GM12864 (cell line): ENCODE measurements at places on chromosomes 13 and 19.

- DNase-seq: no peak
Observed at GRCh38 chr13:42796747-42797356, 15.5 kb downstream of the FAM216B start.

- no peak for DNase-seq
Observed at GRCh38 chr19:42176990-42177685, 40.3 kb downstream of the DEDD2 start.

DNA sequence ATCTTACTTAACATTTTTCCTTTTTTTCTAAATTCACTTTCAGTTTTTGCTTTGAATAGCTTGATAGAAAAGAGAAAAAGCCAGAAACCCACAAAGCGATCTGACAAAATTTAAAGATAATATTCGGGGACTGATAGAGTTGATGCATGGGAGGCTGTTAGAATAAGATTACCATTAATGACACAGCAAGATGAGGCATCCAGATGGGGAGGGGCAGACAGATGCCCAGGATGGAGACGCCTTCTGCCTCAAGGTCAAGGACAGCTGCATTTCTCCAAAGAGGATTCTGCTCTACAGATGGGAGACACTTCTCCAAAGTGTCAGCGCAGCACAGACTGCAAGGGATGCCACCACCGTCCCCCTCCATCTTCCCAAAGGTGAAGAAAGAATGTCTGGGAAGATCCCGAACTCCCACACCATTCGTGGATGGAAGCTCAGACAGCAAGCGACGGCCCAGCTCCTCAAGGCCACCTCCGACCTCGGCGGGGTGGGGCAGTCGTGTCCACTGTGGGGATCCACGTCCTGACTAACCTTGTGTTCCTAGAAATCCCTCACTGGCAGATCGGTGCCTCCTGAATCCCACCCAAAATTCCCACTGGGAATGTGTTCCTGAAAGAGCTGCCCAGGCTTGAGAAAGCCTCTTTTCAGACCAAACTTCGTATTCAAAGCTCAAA is 32.9 kb downstream of the NAXD start:
- no peak for DNase-seq

DNA sequence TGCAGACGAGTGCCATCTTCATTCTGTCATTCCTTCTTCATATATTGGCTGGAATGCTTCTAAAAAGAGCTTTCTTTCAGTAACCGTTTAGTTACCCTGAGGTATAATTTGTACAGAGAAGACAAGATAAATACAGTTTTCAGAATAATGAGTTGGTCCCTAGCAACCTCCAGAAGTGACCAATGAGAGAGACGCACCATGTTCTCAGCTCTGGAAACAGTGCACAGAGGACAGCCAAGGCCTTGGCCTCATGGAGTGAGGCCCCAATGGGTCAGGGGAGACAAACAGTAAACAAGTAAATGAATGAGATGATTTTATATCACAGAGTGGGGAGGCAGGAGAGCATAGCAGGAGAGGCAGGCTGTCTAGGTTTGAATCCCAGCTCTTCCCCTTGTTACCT is 90.7 kb downstream of the DPF1 start:
- no peak for DNase-seq

DNA sequence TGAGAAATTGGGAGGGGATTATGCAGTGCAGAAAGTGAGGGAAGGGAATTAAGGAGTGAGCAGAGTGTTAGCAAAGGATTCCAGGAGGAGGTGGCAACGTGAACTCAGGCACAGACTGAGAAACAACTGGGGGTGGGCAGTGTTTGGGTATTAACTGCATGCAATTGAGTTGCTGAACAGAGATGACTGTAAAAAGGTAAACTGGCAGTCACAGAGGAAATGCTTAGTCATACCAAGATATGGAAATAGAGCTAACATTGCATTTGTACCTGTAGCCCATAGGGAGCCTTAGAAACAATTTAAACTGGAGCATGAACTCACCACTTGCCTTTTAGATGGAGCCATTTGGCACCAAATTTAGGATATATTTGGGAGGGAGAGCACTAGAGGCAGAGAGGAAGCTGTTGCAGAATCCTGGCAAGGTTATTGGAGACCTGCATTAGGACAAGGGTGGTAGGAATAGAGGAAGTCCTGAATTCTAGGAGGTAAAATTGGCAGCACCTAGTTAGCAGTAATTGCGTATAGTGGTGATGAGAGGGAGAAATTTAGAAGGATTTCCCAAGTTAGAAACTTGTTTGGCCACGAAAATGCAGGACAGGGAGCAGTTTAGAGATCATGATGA is 100.6 kb upstream of the FRY start:
- peak; percentile 40 for DNase-seq

GRCh38 chr19:42269478-42270345 is 660 bp downstream of the CIC start:
- no peak for DNase-seq

DNA sequence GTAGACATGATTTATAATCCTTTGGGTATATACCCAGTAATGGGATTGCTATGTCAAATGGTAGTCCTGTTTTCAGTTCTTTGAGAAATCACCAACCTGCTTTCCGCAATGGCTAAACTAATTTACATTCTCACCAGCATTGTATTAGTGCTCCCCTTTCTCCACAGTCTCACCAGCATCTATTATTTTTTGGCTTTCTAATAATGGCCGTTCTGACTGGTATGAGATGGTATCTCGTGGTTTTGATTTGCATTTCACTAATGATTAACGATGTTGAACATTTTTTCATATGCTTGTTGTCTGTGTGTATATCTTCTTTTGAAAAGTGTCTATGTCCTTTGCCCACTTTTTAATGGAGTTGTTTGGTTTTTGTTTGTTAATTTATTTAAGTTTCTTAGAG is 165.1 kb downstream of the PDS5B start:
- no peak for DNase-seq

GRCh38 chr13:73833325-73834070 is 300.7 kb downstream of the KLF12 start:
- DNase-seq: no peak

- no peak for DNase-seq
Observed at GRCh38 chr19:4448147-4448985, 9.2 kb downstream of the UBXN6 start.

DNA sequence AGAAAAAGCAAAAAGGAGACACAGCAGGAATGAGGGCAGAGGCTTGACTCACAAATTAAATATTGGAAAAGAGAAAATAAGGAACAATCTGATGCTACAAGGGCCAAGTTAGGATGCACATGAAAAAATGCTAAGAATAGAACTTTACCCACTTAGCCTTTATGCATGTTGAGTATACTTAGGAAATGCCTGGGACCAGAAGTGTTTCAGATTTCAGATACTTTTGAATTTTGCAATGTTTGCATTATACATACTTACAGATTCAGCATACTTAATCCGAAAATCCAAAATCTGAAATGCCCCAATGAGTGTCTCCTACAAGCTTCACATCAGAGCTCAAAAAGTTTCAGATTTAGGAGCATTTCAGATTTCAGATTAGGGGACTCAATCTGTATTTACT is 262.3 kb downstream of the ABCC4 start:
- no peak for DNase-seq

DNA sequence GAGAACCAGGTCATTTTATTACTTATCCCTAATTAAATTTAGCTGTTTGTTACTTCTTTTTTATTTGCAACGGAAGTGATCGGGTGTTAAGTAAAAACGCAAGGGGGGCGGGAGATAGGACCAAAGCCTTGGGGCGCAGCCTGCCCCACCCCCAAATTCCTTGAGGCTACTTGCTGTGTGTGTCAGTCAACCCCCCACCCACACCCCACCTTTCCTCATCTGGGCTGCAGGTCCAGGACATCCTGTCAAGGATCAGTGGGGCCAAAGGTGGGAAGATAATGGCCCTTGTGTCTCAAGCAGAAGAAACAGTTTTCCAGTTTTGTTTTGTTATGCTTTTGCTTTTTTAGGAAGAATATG is 1.2 kb upstream of the FOXO1 start:
- no peak for DNase-seq

GRCh38 chr13:23322353-23323336 is 110.9 kb downstream of the SACS start:
- no peak for DNase-seq

DNA sequence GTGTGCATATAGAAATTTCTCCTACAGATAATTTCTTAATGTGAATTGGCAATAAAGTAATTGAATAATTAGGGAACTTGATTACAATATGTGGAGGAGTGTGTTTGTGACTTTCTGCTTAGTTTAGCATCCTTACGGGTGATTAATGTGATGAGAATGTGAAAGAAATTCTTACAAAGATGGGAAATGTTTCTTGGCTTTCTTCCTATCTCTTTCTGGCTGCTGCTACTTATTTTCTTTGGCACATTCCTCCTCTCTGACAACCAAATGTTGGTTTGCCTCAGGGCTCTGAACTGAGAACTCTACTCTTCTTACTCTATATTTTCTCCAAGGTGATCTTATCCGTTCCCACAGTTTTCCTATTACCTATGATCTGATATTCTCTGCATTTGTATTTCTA is 300.1 kb downstream of the TBC1D4 start:
- no peak for DNase-seq

DNA sequence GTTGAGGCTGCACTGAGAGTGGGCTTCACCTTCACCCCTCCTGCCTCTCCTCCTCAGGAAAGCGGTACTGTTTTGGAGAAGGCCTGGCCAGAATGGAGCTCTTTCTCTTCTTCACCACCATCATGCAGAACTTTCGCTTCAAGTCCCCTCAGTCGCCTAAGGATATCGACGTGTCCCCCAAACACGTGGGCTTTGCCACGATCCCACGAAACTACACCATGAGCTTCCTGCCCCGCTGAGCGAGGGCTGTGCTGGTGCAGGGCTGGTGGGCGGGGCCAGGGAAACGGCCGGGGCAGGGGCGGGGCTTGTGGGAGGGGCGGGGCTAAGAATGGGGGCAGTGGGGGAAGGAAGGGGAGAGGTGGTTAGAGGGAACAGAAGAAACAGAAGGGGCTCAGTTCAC is 7.5 kb downstream of the CYP2A13 start:
- no peak for DNase-seq

GRCh38 chr13:26051231-26051656 is 572 bp downstream of the SHISA2 start:
- no peak for DNase-seq

DNA sequence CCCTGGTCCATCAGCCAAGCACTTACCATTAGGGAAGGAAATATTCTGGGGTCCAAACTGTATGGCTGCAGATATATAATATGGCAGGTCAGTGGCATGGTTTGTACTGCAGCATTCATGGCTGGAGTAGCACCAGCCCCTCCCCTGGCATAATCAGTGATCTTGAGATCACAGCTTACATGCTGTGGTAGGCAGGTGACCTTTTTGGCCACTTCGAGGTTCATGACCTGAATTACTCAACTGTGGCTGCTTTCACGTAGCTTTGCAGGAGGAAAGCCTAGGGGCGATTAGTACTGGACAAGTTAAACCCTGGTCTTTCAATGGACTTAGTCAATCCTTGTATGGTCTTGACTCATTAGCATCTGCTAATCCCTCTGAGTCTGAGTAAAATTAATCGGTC is 169.8 kb downstream of the SPRY2 start:
- no peak for DNase-seq

- DNase-seq: no peak
Observed at GRCh38 chr13:24747248-24748060, 16.5 kb upstream of the RNF17 start.

- no peak for DNase-seq
Observed at GRCh38 chr13:26022538-26023292, 29.1 kb downstream of the SHISA2 start.

DNA sequence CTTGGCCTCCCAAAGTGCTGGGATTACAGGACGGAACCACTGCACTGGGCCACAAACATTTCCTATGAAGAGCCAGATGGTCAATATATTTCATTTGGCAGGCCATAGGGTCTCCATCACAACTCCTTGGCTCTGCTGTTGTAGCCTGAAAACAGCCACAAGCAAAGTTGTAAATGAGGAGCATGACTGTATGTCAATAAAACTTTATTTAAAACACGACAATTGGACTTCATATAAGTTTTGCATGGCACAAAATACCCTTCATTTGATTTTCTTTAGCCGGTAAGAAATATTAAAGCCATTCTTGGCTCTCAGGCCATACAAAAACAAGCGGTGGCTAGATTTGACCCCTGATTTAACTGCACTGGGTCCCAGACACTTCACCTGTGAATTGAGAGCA is 3.1 kb upstream of the FPR1 start:
- DNase-seq: no peak

- no peak for DNase-seq
Observed at GRCh38 chr13:27678306-27679040, 56.8 kb downstream of the POLR1D start.

- no peak for DNase-seq
Observed at GRCh38 chr19:36210497-36210896, 4.0 kb downstream of the ZNF565 start.

GRCh38 chr19:10027158-10027997 is 14.1 kb downstream of the RDH8 start:
- DNase-seq: peak; percentile 44

- DNase-seq: no peak
Observed at GRCh38 chr19:45496349-45496953, 396 bp downstream of the RTN2 start.

DNA sequence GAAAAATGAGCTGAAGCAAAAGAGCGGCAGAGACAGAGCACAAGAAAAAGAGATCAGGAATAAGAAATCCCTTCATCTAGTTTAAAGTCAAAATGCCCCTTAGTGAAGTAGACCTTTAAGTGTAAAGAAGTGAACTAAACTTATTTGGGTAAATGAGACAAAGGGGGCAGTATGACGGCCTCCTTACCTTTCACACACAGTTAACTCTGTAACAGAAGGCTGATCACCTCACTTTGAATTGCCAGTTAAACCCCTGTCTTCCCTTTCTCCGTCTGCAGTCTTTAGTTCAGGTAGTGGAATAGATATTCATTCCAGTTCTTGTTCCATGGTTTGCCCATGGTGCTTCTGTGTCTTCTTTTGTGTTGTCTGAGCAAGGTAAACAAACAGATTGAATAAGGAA is 1029.8 kb downstream of the DIAPH3 start:
- no peak for DNase-seq

DNA sequence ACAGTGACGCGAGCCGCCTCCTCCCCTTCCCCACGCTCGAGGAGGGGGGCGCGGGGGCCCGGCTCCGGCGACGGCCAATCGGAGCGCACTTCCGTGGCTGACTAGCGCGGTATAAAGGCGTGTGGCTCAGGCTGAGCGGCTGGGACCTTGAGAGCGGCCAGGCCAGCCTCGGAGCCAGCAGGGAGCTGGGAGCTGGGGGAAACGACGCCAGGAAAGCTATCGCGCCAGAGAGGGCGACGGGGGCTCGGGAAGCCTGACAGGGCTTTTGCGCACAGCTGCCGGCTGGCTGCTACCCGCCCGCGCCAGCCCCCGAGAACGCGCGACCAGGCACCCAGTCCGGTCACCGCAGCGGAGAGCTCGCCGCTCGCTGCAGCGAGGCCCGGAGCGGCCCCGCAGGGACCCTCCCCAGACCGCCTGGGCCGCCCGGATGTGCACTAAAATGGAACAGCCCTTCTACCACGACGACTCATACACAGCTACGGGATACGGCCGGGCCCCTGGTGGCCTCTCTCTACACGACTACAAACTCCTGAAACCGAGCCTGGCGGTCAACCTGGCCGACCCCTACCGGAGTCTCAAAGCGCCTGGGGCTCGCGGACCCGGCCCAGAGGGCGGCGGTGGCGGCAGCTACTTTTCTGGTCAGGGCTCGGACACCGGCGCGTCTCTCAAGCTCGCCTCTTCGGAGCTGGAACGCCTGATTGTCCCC is at the start of gene JUNB:
TSS of gene JUNB (plus strand) at position 142 of the 706 bp plus-strand sequence. CDS start at position 428, 286 bp downstream.
- DNase-seq: peak; percentile 90
